Activated CD4-positive, alpha-beta T cell treated with anti-CD3 and anti-CD28 coated beads, Interleukin-2, amount 50 U/mL, for 4 hours (primary cell): ENCODE measurements at places on chromosomes 4 and X.

- DNase-seq: no peak
Observed at GRCh38 chr4:173500841-173501591, 29.0 kb downstream of the HAND2 start.

GRCh38 chr4:40316782-40317635, 18.1 kb upstream of the CHRNA9 start:
- DNase-seq: peak; percentile 46

DNA sequence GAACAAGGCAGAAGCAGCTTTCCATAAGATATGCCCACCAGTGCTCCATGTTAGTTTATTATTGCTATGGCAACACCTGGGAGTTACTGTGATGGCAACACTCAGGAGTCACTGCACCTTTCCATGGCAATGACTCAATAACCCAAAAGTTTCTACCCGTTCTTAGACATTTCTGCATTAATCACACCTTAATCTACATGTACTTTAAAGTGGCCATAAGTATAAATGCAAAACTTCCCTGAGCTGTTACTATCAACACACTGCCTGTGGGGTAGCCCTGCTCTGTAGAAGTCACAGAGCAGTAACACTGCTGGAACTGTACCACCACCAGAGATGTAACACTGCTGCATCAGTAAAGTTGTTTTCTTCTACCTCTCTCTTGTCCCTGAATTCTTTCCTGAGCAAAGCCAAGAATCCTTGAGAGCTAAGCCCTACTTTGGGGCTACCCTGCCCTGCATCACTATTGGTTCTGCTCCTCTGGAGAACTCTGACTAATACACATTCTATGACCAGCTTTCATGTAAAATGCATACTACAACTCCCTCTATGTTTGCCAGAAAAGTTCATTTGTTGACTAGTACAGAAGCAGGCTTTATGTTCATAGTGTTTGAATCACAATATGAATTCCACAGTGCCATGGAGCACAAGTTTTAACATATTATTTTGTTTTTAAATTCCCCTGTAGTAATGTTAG, 43.5 kb upstream of the GPR174 start:
- no peak for DNase-seq

GRCh38 chr4:159395693-159396092, 292.8 kb downstream of the RAPGEF2 start:
- DNase-seq: no peak

DNA sequence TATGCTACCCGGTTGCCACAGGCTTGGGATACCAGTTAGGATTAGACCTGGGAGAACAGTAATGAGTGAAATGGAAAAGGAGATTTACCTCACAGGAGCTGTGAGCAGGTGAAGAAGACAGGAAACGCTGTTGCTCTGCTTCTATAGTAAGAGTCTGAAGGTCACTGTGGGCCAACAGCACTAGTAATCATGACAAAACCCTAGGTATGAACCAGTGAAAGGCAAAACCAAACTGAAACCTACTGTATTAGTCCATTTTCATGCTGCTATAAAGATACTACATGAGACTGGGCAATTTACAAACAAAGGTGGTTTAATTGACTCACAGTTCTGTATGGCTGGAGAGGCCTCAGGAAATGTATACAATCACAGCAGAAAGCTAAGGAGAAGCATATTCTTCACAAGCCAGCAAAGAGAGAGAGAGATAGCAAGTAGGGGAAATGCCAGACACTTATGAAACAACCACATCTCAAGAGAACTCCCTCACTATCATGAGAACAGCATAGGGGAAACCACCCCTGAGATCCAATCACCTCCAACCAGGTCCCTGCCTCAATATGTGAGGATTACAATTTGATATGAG, 736.7 kb upstream of the INTU start:
- DNase-seq: no peak

DNA sequence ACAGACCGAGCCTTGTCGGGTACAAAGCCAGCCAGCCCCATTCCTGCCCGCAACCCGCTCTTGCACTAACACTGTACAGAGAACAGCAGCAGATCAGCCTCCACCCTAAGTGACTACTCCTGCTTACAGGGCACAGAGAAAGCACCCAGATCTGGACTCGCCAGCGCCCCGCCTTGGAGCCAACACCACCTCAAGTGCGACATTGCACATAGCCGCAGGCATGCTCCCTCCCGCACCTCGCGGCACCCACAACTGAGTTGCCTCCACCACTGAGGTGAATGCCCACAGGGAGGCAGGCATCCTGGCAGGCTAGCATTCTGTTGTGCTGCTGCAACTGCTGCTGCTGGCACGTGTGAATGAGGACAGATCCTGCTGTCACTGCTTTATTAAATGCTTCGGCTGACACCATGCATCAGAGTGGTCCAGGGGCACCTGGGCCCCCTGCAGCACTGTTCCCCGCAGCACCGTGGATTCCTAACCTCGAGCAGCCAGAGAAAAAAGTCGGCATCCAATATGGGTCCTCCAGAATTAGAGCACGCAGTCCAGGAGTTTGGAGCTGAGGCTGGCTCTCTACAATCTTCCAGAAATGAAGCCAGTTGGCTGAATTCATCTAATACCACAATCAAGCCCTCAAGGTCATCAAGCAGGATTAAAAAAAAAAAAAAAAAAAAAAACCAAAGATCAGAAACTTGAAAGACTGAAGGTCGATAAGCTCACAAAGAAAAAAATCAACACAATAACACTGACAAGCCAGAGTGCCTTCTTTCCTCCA, 352.9 kb downstream of the GASK1B start:
- no peak for DNase-seq

GRCh38 chr4:169243825-169244609, 26.7 kb downstream of the SH3RF1 start:
- no peak for DNase-seq

- DNase-seq: no peak
Observed at GRCh38 chrX:80423744-80424143, 3.5 kb downstream of the TENT5D start.

GRCh38 chr4:20904966-20905365, 204.7 kb downstream of the PACRGL start:
- no peak for DNase-seq

DNA sequence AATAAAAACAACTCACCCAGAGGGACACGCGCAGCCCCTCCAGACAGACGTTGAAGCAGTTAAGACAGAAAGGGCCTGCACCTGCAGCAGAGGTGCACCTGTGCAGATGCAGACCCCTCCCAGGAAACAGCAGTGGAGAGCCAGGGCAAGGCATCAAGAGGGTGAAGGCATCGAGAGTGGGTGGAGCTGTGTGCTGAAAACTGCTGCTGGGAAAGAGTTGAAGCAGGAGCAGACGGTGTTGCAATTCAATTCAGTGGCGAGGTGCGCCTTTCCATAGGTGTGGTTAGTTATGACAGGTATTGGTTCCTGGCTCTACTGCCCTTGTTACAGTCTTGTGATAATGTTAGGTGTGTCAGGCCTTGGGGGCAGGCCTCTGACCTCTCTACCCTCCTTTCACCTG, 16.7 kb downstream of the LETM1 start:
- no peak for DNase-seq

- no peak for DNase-seq
Observed at GRCh38 chr4:84849051-84849640, 117.3 kb downstream of the WDFY3 start.

GRCh38 chr4:169571435-169571834, 40.9 kb downstream of the NEK1 start:
- DNase-seq: no peak

DNA sequence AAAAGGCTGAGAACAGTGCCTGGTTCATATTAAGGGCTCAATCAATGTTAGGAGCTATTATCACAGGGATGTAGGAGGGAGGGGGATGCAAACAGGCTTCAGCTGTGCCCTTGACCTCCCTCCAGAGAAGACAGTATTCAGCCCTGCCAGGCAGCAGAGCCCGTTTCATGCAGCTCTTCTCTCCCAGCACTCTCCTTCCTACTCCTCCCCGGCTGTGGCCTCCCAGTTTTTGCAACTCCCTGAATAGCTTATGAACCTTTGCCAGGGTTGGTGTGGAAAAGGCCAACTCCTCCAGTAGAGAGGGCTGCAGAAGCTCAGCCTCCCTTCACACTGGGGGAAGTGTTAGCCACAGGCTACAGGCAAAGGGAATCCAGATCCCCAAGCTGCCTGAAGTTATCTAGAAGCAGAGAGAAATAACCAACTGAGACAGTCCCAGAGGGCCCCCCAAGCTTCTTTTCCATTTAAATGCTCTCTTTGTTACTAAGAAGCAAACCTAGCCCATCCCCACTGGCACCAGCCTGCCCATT, 31.7 kb upstream of the APLN start:
- DNase-seq: no peak

DNA sequence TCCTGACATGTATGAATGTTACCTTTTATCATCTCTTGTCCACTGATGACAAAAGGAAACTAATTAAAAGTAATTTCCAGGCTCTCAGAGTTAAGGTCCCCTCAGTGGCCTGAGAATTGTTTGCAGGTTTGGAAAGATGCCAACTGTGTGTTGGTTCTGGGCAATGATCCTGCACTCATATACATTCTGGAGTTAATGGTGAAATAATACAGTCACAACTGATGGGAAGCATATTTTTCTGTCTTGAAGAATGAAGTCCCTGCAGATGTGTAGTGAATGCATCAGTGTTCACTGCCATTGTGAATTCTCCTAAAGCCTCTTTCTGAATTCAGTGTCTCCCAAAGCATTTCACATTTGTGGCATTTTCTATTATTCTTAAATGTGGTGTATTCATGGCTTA, 238.1 kb upstream of the PPP1R2C start:
- DNase-seq: no peak

- no peak for DNase-seq
Observed at GRCh38 chr4:105305019-105305836, 158.6 kb downstream of the TET2 start.

- DNase-seq: no peak
Observed at GRCh38 chr4:111393781-111394180, 751.5 kb upstream of the FAM241A start.

- DNase-seq: no peak
Observed at GRCh38 chrX:50698944-50699343, 115.0 kb downstream of the SHROOM4 start.

DNA sequence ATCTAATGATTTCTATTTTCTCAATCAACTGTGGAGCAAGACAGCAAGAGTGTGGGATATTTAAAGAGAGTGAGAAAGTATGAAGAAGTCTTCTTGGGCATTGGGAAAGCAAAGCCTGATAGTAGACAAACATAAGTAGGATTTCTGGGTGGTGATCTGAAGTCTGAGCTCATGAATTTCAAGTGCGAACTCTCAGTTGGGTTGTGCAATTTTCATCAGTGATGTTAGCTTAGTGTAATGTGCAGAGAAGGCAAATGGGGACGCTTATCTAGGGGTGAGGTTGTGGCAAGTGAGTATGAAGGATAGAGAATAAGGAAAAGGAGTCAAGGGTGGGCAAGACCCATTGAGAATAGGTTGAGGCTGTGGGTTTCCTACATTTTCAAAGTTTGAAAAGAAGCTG, 23.7 kb downstream of the VGLL1 start:
- DNase-seq: no peak

GRCh38 chr4:85391071-85391470, 83.9 kb upstream of the ARHGAP24 start:
- DNase-seq: no peak

DNA sequence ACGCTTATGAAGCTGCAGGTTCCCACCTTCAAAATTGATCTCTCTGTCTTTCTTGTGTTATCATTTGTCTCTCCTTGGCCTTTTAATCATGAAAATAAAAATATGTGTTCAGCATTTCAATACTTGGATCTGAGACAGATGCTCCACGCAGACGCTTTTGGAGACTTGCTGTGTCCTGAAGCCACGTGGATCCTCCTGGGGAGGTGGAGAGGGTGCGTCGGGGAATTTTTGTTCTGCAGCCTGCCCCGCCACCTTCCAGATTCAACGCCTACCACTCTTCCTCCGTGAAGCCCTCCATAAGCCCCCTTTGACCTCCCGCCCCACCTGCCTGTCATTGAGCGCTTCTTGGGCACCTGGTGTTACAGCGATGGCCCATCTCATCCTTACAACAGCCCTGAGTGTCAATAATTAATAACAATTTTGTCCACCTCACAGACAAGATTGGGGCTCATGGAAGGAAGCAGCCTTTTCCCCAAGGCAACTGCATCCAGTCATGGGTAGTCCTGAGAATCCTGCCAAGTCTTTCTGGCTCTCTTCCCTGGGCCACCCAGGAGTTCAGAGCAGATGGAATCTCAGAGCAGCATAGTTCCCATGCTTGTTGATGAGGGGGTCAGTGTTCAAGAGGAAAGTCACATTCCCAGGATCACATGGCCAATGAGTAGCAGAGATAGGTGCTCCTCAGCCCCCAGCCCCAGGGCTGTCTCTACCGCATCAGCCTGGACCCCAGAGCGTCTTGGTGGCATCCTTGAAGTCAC, 172.6 kb upstream of the PSAPL1 start:
- DNase-seq: no peak

- DNase-seq: no peak
Observed at GRCh38 chr4:73744203-73744602, 3.8 kb downstream of the CXCL8 start.

DNA sequence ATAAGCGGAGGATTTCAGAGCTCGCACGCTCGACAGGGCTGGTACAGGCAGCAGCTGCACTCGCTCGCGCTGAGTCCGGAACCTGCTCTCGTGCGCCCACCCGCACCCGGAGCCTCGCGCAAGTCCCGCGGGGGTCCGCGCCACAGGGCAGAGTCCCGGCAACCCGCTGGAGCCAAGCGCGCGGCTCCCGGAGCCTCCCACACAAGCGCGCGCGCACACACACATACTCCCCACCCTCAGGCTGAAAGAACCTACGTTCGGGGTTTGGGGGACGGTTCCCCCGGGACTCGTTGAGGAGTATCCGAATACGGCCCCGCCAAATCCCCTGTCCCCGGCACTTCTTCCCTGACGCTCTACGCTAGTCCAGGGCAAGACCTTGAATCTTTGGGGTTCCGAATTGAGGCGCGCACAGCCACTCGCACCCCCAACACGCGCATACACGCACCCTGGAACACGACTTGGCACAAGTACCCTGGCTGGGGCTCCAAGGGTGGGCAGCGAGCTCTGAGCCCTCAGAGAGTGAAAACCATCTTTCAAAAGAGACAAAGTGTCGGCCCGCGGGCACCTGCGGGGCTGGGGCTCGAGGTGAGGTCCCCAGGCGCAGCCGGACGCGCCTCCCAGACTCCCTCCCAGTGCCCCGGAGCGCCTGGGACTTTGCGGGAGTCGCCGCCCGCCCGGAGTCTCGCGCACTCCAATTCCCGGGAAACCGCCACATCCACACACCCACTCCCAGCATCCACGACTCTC, 952 bp downstream of the ANOS1 start:
- no peak for DNase-seq

GRCh38 chr4:40185830-40186664, 10.8 kb upstream of the RHOH start:
- DNase-seq: no peak

GRCh38 chr4:183757060-183757459, 98.0 kb downstream of the TRAPPC11 start:
- no peak for DNase-seq

- no peak for DNase-seq
Observed at GRCh38 chr4:915595-915994, 16.5 kb downstream of the GAK start.
